Osteoblast (primary cell): ENCODE measurements at places on chromosomes 11 and 22. TPM values are rescaled to one million over a fixed set of nuclear protein-coding genes. Genes with fewer than 3 reads are reported as not detected.

Gene HEPACAM
- under 0.01 TPM in 1 of 2 replicates, not detected in the other for total RNA-seq

Gene OR56B1
- under 0.01 TPM in 1 of 2 replicates, not detected in the other for total RNA-seq

Gene DCDC1
- total RNA-seq = 1.1 and 2.4 TPM in 2 replicates

Gene GRAP2
- total RNA-seq = not detected in 2 replicates

Gene SCN3B
- total RNA-seq = under 0.01 TPM in 2 replicates

Gene MPEG1
- under 0.01 and 0.36 TPM in 2 replicates for total RNA-seq
